ENCODE measurements at places on chromosomes 2 and 18.

DNA sequence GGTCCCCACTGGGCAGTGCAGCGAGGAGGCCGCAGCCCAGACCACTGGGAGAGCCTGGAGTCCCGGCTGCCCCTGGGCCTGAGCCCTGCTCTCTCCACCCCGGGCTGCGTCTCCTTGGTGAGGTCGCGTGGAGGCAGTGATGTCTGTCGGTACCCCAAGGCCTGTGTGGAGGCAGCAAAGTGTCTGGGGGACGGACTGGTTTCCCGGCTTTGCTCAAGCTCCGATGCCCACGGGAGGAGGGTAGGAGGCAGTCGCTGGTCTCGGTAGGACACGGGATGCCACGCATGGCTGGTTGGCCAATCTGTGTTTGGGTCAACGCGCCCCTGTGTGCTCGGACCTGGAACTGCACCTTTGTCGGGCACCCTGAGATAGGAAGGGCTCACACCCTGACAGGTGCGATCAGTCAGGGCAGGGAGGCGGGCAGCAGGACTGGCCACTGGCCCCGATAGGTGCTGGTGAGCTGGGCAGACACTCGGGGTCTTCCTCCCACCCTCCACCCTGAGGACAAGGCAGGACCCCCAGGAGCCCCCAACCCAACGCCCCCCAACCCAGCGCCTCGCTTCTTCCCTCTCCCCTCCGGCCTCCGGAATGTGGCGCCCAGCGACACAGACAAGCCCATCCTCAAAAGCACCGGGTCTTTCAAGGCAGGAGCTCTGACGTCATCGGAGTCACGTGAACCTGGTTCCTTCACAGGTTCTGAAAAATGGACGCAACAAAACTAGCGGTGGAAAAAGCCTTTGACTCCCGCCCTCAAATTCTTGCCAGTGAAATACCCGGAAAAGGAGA lies 288.6 kb downstream of the NDUFA10 start:
- peak; percentile 22 for DNase-seq

- no peak for DNase-seq
These were observed 184.3 kb downstream of the CYRIA start for GRCh38 chr2:16481351-16481750.

DNA sequence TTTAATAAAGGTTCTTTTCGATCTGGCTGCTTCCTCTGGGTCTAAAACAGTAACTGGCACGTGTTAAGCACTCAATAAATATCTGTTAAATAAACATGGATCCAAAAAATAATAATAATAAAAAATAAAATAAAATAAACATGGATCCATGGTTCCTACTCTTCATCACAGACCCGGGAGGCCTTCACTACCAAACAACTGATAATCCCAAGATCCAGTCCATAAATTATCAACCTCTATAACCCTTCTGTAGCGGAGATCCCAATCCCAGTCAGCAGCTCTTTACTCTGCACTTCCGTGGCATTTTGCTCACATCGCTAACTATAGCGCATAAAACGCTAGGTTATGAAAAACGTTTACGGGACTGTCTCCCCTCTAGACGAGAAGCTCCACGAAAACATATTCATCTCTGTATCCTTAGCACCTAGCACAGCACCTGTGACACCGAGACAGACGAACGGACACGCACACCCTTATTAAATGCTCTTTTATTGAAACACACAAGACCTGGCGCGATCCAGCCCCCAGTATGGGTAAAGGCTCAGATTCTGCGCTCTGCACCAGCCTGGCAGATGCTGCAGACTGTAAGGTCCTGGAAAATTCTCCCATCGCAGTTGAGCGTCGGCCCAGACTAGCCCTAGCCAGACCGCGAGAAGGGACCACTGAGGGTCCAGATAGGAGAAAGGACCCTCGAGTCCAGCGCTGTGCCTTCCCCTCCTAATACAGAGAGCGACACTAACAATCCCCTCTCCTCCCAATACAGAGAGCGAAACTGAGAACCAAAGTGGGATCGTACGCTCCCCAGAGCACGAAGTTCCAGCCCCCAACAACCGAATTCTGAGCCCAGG lies 770 bp downstream of the NBAS start:
- no peak for DNase-seq

DNA sequence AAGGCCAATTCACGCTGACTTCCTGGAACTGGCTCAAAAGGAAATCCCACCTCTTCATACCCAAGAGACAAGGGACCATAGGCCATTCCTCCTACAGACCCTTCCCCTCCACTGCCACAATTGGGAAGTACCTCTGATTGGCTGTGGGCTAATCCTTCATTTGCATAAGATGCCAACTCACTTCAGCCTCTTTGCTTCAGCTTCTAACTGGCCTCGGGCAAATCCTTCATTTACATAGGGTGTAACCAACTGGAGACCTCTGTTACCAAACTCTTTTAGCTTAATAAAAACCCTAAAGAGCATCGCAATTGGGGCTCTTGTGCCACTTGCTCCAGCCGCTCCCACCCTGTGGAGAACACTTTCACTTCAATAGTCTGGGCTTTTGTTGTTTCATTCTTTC lies 38.2 kb downstream of the MC2R start:
- no peak for DNase-seq

DNA sequence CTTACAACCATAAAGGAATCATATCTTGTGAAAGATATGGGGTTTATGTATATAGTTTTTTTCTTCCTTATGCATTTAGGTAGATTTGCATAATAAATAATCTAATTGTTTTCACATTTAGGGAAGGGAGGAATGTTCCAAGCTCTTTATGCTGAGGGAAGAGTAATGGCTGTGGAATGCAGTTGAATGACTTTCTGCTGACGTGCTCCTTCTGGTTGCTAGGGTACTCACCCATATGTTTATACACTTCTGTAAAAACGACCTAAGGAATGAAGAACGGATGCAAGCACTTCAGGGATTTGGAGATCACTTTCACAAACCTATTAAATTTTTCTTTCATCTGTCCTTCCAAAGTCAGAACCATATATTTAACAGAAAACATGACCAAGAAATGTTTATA lies 29.2 kb upstream of the PPP4R1 start:
- DNase-seq = peak; percentile 87

Measured in T47D (cell line).